NCI-H82 (cell line): ENCODE measurements at places on chromosomes 3 and 15.

DNA sequence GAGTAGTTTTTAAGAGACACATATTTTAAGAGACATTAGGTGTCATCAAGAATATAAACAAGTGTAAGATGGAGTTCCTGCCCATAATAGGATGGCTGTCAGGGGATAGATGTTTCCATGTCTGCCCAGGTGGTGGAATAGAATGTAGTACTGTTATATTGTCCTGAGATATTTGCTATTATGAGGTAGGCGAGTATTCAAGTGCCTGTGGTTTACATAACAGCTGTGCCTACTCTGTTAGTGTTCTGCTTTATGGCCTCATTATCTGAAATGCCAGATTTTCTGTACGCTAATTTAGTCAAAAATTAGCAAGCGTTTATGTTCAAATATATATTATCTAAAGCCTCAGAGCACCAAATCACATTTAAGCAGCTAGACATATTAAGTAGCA, 360.2 kb upstream of the ROPN1 start:
- no peak for DNase-seq

- peak; percentile 50 for DNase-seq
Observed at GRCh38 chr3:160401291-160402095, 2.0 kb downstream of the SMC4 start.

GRCh38 chr3:43525941-43526607, 95.7 kb downstream of the ANO10 start:
- DNase-seq: no peak

GRCh38 chr3:66186545-66186944, 34.3 kb upstream of the SLC25A26 start:
- no peak for DNase-seq

GRCh38 chr3:59483191-59483590, 433.4 kb upstream of the CFAP20DC start:
- no peak for DNase-seq

- peak; percentile 32 for DNase-seq
Observed at GRCh38 chr3:45553469-45553974, 41.0 kb upstream of the LIMD1 start.

DNA sequence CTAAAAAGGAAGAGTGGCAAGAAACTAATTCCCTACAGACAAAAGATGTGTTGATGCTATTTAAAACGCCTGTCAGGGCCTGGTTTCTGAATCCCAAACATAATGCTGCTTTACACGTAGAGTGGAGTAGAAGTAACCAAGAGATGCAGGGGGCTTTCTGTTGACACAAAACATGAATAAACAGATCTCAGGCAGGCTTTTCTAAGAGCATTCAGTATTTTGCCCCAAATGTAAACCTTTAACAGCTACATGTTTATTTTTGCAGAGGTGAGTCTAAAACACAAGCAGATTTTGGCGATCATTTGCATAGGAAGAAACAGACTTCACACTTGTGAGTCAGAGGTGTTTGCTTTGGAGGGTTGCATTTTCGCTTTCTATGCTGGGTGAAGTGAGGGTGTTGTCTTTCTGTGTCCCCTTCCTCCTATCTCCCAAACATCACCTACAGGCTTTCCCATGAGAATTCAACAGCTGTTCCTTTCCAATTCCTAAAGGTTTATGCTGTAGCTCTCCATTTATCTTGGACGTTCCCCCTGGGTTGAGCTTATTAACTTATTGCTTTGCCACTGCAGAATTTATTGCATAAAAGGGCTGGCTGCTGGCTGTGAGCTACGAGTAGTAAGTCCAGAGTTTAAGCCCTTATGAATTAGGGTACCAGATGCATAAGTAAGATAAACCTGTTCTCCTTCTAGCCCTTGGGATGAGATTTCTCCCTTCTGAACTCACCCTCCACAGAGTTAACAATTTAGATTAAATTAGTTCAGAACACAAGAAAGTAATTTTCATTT, 156.7 kb downstream of the DIPK2A start:
- peak; percentile 99 for DNase-seq

GRCh38 chr3:170007031-170007663, 30.6 kb upstream of the GPR160 start:
- no peak for DNase-seq

DNA sequence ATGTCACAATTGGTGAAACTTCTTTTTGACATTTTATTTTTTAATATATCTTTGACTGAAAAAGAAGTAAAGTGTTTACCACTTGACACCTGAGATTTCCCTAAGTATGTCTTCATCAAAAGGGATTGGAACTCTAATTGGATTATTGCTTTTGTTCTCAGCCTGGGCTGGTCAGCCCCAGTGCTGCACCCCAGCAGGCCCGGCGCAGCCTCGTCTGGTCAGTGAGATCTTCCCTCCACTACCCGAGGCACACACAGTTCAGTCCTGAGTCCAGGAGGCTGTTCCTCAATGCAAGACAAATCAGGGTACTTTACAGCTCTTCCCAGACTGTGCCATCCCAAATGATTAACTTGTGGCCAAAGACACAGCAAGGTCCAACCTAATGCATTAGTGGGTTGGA, 146.9 kb upstream of the SEMA6D start:
- peak; percentile 78 for DNase-seq

- DNase-seq: no peak
Observed at GRCh38 chr15:78024519-78024870, 53.0 kb downstream of the TBC1D2B start.

DNA sequence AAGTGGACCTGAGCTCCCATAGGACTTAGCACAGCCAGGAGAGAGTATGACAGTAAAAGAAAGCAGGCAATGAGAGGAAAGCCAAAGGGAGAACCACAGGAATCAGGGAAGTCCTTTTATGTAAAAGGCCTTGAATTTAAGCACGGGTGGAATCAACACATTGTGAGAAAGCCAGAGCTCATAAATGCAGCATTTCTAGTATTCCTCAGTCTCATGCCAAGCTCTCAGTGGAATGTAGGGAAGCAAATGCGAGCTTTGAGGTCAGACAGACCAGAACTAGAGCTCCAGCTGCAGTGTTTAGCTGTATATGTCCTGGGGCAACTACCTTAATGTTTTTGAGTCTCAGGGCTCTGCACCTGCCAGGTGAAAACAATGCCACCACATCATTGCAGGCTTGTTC, 132.1 kb upstream of the TRIM42 start:
- no peak for DNase-seq

- no peak for DNase-seq
Observed at GRCh38 chr3:46130631-46131310, 77.3 kb downstream of the CCR1 start.

DNA sequence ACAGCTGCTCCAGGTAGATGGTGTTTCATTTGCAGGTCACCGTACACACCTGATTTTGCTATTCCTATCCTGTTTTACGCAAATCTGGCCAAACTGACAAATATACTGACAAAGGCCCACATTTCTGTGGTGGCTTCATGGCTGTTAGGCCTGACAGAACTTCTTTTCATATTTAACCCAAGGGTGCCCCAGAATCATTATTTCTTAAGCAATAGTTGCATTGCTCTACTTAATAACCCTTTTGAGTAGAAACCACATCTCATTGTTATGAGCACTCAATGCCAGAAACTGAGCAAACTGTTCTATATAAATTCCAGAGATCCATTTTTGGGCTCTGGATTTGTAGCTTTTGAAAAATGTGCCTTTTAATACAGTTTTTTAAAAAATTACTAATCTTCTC, 19.4 kb downstream of the ASTE1 start:
- DNase-seq: no peak

- no peak for DNase-seq
Observed at GRCh38 chr15:68463996-68464395, 32.0 kb upstream of the ITGA11 start.

- no peak for DNase-seq
Observed at GRCh38 chr3:52090131-52090932, 34.0 kb upstream of the DUSP7 start.

DNA sequence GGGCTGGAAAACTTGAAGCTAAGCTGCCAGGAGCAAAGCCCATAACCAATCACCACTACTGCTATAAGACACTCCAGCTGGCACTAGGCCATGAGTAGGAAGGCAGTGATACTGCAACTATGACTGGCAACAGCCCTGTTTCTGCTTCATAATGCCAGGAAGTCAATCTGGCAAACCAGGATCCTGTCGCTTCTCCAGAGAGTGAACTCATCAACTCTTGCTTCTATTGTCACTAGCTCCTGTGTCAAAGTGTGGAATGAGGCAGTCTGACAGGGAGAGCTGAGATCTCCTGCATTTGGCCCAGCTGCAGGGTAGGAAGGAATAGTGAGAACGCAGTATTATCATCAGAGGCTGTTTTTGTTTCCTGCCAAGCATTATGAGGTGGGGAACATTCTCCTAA, 105.3 kb downstream of the CTNNB1 start:
- DNase-seq: no peak

DNA sequence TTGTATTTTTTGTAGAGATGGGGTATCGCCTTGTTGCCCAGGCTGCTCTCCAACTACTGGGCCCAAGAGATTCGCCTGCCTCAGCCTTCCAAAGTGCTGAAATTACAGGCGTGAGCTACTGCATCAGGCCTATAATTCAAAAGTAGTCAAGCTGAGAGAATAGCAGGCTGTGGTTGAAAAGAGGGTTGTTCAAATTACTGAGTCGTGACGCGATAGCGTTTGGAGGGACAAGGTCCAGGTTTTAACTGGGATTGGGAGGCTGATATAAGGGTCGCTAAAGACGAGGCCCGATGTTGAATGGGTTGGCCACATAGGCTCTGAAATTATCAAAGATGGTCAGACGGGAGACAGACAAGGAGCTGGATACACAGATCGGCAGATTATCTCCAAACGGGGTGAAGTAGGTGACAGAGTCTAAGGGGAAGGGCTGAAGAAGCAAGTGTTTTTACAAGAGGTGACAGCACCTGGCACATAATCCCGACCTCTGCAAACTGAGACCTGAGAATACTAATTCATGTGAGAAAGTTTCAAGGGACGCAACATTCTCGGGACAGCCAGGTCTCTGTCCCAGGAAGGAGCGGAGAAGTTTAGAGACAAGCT, 759 bp upstream of the ARID3B start:
- DNase-seq: peak; percentile 60

- no peak for DNase-seq
Observed at GRCh38 chr3:113295463-113295862, 84.1 kb downstream of the BOC start.

- DNase-seq: no peak
Observed at GRCh38 chr3:133210656-133211055, 172.5 kb downstream of the TMEM108 start.

DNA sequence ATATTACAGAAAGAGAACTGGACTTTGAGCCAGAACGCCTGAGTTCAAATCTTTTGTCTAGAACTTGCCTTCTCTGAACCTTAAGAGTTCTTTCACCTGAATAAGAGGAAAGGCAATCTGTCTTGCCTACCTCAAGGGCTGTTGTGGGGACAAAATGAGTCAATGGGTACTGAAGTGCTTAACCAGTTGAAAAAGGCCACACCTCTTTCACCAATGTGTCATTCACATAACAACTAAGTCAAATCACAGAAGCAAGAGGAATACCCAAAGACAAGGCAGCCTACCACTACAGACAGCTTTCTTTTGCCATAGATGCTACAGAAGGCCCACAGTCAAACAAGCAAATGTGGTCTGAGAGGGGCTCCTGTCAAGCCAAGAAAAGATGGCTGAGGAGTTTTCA, 39.7 kb downstream of the NBEAL2 start:
- DNase-seq: no peak

GRCh38 chr15:33864360-33865075, 103.8 kb upstream of the CHRM5 start:
- no peak for DNase-seq

- DNase-seq: peak; percentile 63
Observed at GRCh38 chr15:49315391-49315823, 107.6 kb upstream of the FGF7 start.

- peak; percentile 44 for DNase-seq
Observed at GRCh38 chr3:62669161-62669560, 206.1 kb downstream of the CADPS start.

DNA sequence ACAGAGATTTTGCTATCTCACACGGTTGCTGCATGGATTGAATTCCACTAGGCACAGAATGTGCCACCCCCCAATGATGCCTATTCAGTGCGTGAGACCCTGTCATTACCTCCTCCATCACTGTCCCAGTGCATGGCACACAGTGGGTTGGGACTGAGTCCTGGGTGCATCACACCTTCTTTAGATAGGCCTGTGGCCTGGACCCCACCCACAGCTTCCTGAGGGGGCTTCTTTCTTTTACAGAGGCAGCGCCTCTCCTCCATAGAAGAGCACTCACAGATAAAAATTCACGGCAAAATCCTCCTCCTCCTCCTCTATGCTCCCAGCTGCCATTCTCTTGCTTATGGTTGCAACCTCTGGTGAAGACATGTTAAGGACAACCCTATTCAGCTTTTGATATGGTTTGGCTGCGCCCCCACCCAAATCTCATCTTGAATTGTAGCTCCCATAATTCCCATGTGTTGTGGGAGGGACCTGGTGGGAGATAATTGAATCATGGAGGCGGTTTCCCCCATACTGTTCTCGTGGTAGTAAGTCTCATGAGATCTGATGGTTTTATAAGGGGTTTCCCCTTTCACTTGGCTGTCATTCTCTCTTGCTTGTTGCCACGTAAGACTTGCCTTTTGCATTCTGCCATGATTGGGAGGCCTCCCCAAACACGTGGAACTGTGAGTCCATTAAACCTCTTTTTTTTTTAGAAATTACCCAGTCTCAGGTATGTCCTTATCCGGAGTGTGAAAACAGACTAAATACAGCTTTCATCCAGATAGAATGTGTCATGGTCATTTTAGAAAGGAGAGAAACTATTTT, 147.6 kb downstream of the KLF13 start:
- no peak for DNase-seq
